8988T (cell line): ENCODE measurements at places on chromosomes 3 and 15.

DNA sequence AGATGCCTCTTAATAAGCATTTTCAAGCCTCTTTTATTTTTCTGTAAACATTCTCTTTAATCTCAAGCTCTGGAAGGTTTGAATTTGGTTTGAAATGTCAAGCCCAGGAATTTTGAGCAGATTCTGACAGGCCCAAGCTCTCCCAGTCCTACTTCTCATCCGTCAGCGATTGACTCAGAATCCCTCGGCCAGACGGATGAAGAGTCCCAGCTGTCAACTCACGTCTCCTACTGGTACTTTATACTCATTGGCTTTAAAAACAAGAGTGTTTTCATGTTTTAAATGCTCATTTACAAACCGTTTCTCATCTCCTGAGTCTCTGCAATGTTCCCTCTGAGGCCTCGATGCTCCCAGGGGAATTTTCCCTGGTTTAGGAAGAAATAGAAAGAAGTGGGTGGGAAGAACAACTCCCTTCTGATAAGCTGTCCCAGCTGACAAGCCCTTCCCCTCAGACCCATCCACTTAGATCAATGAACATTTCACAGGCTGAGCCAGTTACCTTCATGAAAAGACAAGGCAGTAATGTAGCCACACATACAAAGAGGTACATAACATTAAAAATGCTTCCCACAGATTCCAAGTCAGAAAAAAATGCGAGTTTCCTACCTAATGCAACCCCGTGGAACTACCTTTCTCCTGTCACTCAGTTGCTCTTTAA lies 478.2 kb upstream of the DPH6 start:
- DNase-seq = no peak

DNA sequence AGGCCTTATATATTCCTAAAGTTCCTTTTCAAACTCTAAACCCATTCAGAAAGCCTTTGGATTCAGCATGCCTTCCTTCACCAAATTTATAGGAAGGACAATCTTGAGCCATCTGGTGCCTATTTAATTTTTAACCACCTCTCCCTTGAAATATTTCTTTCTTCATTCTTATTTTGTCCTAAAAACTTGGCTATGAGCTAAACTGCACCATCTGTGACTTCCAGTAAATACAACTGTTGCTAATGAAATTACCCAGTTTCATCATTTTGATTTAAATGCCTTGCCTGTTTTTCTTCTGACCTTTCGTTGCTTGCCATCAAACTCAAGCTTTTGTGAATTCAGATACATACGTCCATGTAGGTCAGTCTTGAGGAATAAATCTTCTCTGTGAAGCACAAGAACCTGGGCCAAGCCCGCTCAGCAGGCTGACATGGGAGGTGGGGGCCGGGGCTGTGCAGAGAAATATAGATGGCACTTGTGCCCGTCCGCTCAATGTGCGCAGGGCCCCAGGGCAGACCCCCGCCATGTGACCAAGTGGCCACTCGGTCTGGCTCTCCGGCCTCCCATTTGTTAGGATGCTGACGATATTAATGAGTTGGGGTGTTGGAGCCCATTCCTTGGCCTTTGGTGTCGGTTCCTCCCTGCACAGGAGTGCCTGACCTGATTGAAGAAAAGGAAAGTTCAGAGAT lies 335.9 kb downstream of the VPS13C start:
- DNase-seq = no peak

DNA sequence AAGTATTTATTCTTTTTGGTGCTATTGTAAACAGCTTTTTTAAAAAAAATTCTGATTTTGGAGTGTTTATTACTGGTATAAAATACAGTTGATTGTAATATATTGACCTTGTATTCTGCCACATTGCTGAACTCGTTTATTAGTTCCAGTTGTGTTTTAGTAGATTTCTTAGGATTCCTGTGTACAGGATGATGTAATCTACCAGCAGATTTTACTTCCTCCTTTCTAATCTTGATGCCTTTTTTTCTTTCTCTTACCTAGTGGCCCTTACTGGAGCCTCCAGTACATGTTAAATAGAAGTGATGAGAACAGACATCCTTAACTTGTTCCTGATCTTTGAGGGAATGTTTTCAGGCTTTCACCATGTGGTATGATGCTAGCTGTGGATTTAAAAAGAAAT lies 70.4 kb upstream of the KY start:
- no peak for DNase-seq

DNA sequence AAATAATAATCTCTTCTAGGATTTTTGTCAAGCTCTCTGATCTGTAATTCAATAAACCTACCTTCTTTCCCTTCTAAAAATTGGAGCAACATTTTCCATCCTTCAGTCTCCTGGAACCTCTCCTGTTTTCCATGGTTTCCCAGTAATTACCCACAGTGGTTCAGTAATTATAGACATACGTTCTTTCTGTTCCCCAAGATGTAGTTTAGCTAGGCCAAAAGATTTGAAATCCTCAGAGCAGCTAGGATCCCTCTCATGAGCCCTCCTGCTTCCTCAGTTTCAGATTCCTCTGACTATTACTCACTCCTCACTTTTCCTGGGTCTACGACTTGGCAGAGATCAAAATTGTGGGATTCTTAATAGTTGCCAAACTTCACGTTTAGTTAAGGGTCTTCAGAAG lies 76.9 kb upstream of the IGSF10 start:
- no peak for DNase-seq

- no peak for DNase-seq
These were observed 32.6 kb downstream of the ITGA11 start for GRCh38 chr15:68399096-68400065.

- no peak for DNase-seq
These were observed 87.0 kb upstream of the ONECUT1 start for GRCh38 chr15:52876991-52877663.

GRCh38 chr3:191094057-191094845 lies 104.8 kb upstream of the OSTN start:
- no peak for DNase-seq
